IMR-90 (cell line): ENCODE measurements at places on chromosomes 6 and 20. TPM values are rescaled to one million over a fixed set of nuclear protein-coding genes. Genes with fewer than 3 reads are reported as not detected.

PTGIS gene
- polyA plus RNA-seq: 2.4 and 2.6 TPM in 2 replicates

FAM135A gene
- 1.6 and 2.2 TPM in 2 replicates for polyA plus RNA-seq

C6orf163 gene
- 0.43 and 0.55 TPM in 2 replicates for polyA plus RNA-seq

PDYN gene
- not detected in 2 replicates for polyA plus RNA-seq

BMP2 gene
- polyA plus RNA-seq: 0.21 and 0.29 TPM in 2 replicates

HCK gene
- not detected in 2 replicates for polyA plus RNA-seq

IL17F gene
- not detected in 2 replicates for polyA plus RNA-seq

PTCRA gene
- polyA plus RNA-seq: not detected in 2 replicates

E2F1 gene
- 14.0 and 14.6 TPM in 2 replicates for polyA plus RNA-seq

TAGAP gene
- not detected in 2 replicates for polyA plus RNA-seq

BCAS1 gene
- polyA plus RNA-seq: not detected in 2 replicates

PRELID3B gene
- 18.0 and 24.8 TPM in 2 replicates for polyA plus RNA-seq

ERVFRD-1 gene
- polyA plus RNA-seq: not detected in 2 replicates

QRSL1 gene
- polyA plus RNA-seq: 4.7 and 6.1 TPM in 2 replicates

HLA-DOB gene
- polyA plus RNA-seq: 1.6 and 2.3 TPM in 2 replicates
